ENCODE measurements at places on chromosomes 2 and 18.
A peak's percentile ranks its signal among the peaks of the same experiment; 100 is the strongest.

- DNase-seq = no peak
These were observed 69.4 kb downstream of the SCG2 start for GRCh38 chr2:223532712-223533111.

GRCh38 chr2:23485841-23486683 is 101.1 kb downstream of the KLHL29 start:
- no peak for DNase-seq

GRCh38 chr2:85390941-85391669 is 19.1 kb downstream of the CAPG start:
- DNase-seq = peak; percentile 61

DNA sequence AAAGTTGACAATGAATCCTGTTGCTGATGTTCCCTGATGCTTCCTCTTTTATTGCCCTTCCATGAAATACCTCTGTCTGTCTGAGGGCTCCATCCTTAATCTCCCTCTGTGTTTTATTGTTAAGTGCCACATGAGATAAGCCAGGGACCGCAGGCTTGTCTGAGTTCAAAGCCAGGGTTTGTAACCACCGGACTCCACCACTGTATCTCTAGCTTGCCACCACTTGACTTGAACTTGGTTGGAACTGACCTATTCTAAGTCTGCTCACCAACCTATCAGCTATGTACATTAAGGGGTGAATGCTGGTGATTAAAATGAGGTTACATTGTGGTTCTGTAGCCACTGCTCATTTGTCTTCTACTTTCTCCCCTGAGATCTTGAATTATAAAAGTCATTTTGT is 328.5 kb upstream of the ZEB2 start:
- DNase-seq = no peak

GRCh38 chr2:150478200-150478974 is 9.1 kb downstream of the RND3 start:
- no peak for DNase-seq

DNA sequence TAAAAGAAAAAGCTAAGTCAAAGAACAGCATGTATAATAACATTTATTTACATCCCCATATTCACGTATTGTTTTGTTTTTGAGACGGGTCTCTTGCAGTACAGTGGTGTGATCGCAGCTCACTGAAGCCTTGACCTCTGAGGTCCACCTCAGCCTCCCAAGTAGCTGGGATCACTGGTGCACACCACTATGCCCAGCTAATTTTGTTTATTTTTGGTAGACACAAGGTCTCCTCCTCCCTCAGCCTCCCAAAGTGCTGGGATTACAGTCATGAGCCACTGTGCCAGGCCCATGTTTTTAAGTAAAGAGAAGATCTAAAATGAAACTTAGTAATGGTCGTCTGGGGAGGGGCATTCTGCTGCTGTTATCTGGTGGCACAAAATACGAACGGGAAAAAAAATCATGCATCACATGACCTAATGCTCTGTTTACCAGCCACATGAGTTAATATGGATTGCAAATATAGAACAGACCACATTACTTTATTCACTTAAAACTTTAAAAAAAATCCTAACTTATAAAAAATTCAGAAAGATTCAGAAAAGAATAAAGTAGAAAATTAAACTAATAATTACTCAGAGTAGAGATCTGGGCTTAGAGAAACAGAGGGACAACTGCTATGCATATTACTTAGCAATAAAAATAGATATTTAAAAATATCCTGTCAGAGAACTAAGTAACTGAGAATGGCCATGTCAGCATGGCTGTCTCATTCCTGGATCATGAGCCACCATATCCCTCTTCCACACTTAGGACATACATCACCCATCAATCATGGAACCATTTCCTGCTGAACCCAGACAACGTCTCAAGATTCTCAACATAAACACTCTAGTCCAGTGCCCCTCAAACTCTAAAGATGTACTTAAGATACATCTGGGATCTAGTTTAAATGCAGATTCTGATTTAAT is 7.3 kb downstream of the MMADHC start:
- DNase-seq = no peak

DNA sequence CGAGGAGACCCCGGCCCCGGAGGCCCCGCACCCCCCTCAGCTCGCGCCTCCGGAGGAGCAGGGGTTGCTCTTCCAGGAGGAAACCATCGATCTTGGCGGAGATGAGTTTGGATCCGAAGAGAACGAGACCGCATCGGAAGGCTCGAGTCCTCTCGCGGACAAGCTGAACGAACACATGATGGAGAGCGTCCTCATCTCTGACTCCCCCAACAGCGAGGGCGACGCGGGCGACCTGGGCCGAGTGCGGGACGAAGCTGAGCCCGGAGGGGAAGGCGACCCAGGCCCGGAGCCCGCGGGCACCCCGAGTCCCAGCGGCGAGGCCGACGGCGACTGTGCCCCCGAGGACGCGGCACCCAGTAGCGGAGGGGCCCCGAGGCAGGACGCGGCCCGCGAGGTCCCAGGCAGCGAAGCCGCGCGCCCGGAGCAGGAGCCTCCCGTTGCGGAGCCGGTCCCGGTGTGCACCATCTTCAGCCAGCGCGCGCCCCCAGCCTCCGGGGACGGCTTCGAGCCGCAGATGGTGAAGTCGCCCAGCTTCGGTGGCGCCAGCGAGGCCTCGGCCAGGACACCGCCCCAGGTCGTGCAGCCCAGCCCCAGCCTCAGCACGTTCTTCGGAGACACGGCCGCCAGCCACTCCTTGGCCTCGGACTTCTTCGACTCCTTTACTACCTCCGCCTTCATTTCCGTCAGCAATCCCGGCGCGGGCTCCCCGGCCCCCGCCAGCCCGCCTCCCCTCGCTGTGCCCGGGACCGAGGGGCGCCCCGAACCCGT is 8.3 kb downstream of the TRAPPC12 start:
- no peak for DNase-seq

DNA sequence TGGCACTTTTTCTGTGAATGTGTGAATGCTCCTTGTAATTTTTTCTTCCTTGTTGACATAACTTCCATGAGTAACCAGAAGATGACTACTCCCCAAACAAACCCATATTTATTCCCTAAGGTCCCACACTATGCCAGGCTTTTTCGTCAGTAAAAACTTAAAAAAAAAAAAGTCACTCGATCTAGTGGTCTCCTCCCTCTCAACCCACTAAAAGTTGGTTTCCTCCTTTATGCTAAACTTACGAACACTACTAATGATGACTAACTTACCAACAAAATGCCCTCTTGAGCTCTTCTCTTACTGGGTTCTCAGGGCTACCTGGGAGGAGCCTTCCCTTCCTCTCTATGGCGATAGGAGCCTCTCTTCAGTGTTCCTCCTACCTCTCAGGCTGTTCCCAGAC is 18.2 kb downstream of the ACVR1 start:
- DNase-seq = no peak

DNA sequence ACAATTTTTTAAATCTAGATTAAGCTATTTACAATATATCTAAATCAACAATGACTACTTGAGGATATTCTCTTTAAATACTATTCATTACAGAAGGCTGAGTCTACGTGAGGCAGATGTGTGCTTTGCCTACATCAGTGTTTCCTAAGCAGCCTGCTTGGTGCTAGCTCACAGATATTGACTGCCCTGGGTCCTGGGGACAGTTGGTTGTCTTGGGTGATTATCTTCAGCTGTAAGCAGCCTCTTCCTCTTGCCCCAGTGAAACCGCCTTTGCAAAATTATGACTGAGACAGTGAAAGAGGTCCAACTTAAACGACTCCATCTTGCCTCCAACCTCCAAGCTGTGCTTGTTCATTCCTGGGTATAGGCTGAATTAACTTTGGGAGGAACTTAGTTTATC is 39.6 kb upstream of the CCDC88A start:
- no peak for DNase-seq

DNA sequence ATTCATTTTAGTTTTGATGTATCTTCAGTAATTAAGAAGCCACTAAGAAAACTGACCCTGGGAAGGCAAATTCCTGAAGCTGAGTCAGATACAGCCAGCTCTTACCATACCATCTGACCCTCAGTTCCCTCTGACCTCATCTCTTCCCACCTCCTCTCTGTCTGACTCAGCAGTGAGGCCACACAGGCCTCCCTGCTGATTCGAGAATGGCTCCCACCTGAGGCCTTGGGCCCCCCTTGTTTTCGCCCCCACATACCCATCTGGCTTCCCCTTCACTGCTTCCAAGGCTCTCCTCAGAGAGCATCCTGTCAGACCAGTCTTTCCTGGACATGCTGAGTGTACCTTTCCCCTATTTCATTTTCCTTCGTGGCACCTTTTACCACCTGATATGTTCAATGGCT is 71.0 kb upstream of the CYP1B1 start:
- DNase-seq = no peak

Data from CD8-positive, alpha-beta T cell (primary cell).